Left lung (tissue), 14 donors: ENCODE measurements at places on chromosomes 1 and 21.

GRCh38 chr21:38610623-38611251 is 112.5 kb upstream of the ERG start:
- H3K27me3 ChIP-seq: no peaks in the 10 kb centered on the region
- DNase-seq: no peak
- H3K27ac ChIP-seq: no peak overlapping the region

GRCh38 chr1:43460988-43461693 is 7.4 kb upstream of the HYI start:
- no peaks in the 10 kb centered on the region for H3K4me1 ChIP-seq
- H3K27me3 ChIP-seq: no peaks in the 10 kb centered on the region
- DNase-seq: no peak
- no peak overlapping the region for H3K4me3 ChIP-seq
- H3K27ac ChIP-seq: no peak overlapping the region

- no peak overlapping the region for H3K4me3 ChIP-seq
- H3K27me3 ChIP-seq: no peaks in the 10 kb centered on the region
- H3K4me1 ChIP-seq: peaks cover 5% of the 10 kb centered on the region
- H3K36me3 ChIP-seq: no peaks in the 10 kb centered on the region
Observed at GRCh38 chr1:160144921-160145320, 6.5 kb upstream of the ATP1A4 start.

DNA sequence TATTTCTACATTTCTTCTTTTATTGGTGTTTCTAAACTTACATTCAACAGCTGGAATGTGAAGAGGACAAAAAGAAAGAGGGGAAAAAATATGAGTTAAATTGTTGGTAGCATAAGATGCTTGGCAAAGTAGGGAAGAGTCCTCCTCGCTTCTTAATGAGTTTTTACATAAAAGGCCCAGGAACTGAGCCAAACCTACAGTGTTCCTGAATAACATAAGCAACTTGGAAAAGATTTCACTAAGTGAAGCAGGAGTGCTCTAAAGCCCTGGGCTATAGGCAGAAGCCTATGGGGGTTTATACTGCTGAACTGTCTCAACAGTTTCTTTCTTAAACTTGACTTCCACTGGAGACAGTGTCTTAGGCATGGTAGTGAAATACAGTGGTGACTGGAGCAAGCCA is 115.0 kb upstream of the USP25 start:
- H3K36me3 ChIP-seq: no peaks in the 10 kb centered on the region
- no peaks in the 10 kb centered on the region for H3K27me3 ChIP-seq
- H3K4me1 ChIP-seq: no peaks in the 10 kb centered on the region
- DNase-seq: no peak
